Activated CD4-positive, CD25-positive, alpha-beta regulatory T cell treated with anti-CD3 and anti-CD28 coated beads, Interleukin-2, amount 50 U/mL, for 24 hours (primary cell): ENCODE measurements at places on chromosomes 16 and 17.
A peak's percentile ranks its signal among the peaks of the same experiment; 100 is the strongest.

- ATAC-seq = no peak
Observed at GRCh38 chr16:630249-630814, 453 bp upstream of the WFIKKN1 start.

DNA sequence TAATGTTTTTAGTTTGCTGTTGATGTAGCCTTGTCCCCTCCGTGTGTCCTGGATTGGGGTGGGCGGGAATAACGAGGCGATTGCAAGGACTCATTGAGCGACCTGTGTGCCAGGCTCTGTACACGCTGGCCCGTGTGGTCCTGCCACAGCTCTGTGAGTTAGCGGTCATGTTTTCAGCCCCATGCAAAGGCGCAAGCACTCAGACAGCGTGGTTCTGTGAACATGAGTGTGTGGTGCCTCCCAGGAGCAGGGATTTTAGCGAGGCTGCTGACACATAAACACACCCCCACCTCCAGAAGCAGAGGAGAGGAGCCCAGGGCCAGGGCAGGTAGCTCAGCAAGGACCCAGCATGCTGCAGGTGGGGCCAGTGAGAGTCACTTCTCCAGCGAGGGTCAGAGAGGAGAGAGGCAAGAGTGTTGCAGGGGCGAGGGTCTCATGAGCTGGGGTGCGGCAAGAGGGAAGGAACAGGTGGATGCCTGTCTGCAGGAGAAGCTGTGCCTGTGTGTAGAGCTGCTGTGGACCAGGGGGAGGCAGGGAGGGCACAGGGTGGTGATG lies 115.3 kb downstream of the OR1D5 start:
- ATAC-seq = no peak

- peak; percentile 14 for ATAC-seq
Observed at GRCh38 chr17:75856062-75856756, 1.1 kb upstream of the WBP2 start.

- ATAC-seq = no peak
Observed at GRCh38 chr16:15644267-15644961, 1.5 kb upstream of the MARF1 start.

GRCh38 chr16:3038256-3038655 lies 1.5 kb upstream of the BICDL2 start:
- no peak for ATAC-seq

DNA sequence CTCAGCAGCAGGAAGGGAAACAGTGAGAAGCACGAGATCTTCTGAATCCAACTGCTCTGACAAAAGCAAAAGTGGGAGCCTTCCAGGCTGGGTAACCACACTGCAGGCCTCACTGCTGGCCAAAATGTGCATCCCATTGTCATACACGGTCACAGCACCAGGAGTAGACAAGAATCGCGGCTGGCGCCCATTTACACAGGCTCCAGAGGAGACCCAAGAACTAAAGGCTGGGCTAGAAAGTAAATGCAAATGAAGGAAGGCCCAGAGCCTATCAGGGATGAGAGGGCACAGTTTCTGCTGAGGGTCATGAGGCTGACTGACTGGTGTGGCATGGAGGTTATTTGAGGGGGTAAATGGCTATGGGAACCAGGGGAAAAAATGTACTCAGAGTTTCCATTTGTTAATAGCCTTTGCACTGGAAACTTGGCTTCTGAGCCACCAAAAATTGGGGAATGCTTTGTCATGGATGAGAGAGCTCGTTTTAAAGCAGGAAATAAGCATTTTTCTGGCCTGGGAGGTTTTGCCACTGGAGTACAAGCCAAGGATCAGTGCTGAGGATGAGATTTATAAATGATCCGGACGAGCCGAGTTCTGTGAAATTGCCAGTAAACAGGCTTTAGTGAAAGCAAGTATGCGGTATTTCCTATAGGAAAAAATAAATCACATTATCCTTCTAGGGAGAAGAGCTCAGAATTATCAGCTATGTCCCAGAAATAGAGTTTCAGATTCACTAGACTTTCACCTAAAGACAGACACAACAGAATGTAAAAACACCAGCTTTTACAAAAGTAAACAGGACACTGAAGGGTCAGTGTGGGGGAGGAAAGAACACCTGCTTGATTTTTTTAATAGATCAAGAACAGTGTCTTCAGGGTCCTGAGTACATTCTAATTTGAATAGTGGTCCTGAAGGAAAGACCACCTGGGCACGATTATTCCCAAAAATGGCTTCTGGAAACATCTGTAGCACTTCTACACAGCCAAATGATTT lies 66.9 kb upstream of the GSG1L start:
- no peak for ATAC-seq

- no peak for ATAC-seq
Observed at GRCh38 chr16:55101026-55101425, 170.4 kb downstream of the IRX5 start.
